COR-L47 (cell line): ENCODE measurements at places on chromosomes 12 and 14.
A peak's percentile ranks its signal among the peaks of the same experiment; 100 is the strongest.

GRCh38 chr12:27297566-27297965 lies 35.1 kb upstream of the BMAL2 start:
- no peak for DNase-seq

DNA sequence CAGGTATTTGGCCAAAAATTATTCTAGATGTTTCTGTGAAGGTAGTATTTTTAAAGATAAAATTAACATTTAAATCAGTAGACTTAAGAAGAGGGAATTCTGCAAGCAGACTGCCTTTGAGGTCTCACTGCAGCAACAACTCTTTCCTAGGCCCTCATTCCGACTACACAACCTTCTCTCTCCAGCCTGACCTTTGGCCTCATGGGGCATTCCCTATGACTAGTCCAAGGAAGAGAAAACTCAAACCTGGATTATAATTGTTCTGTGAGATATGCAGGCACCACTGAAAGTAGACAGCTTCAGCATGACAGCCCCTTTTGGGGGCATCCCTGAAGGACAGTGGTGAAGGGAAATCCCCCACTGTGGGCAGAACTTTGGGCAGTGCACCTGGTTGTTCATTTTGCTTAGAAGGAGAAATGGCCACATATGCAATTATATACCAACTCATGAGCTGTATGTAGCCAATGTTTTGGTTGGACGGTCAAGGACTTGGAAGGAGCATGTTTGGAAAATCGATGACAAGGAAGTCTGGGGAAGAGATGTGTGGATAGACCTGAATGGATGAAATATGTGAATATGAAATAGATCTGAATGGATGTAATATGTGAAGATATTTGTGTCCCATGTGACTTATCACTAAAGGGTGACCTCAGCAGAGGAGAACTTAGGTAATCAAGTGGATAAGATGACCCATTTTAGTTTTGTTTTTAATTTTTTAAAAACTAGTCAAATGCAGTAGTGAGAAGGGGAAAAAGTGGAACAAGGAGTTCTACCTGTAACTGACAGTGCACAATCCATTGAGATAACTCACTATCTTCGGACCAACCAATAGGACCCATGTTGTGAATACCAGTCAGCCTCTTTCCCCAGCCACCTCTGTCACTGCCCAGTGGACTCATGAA lies 233.3 kb upstream of the FOXN3 start:
- DNase-seq = no peak

GRCh38 chr14:92982956-92983355 lies 60.0 kb downstream of the CHGA start:
- no peak for DNase-seq

GRCh38 chr14:95071649-95072280 lies 85.6 kb downstream of the DICER1 start:
- DNase-seq = no peak

GRCh38 chr14:74552623-74553022 lies 59.1 kb downstream of the ISCA2 start:
- DNase-seq = no peak

DNA sequence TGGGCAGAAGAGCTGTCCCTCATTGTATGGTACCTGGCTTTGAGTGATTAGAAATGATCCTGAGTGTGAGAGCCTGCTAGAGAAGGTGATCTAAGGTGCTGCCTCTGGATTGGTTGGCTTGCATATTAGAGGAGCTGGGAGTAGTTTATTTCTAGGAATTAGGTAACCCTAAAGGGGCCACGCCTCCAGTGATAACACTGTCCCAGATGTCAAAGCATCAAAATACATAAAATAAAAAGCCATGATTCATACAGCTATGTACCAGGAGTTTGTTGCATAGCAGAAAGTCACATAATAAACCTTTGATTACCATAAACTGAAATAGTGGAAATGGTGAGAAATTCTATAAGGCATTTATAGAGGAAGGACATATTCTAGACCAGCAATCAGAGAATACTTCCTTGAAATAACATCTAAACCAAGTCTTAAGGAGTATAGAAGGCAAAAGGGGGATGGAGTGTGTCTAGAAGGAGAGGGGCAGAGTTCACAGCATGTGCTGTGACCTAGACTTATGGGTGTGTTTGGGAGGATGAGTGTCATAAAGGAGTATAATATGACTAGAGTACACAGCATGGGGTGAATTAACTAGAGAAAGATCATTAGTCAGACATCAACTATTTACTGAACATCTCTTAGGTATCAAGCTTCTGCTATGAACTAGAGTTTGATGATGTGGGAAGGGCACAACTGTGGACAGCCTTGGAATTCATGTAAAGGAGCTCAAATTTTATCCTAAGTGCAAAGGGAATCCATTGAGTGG lies 686.4 kb downstream of the GALC start:
- no peak for DNase-seq

GRCh38 chr12:5872745-5873144 lies 72.3 kb downstream of the ANO2 start:
- DNase-seq = no peak

DNA sequence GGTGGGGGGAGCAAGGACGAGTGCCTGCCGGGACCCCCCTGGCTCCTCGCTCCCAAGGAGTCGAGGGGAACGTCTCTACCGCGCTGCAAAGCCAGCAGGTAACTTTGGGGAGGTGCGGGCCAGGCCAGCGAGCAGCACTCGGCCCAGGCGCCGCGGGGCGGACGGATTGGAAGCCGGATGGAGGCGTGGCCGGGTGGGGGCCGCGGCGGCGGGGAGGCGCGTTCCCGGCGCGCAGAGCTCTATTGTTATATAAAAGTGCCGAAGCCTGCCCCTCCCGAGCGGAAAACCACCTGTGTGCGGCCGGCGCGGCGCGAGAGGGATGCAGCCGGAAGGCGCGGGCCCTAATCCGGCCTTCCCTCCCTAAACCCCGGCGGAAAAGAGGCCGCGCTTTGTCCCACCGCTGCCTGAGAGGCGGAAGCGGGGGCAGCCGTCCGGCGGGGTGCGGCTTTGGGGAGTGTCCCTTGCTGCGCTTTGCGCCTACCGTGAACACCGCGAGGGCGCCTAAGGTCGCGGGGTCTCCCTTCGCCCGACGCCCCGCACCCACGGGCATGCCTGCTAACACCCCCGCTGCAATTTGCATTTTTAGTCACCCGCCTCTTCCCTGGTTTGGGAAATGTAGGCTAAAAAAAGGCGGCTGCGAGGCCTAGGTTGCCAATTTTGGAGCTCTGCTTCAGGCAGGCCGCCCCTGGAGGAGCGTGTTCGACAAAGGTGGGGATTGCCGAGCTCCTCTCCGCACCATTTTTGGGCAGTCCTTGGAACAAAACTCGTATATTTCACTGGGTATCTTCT lies 1.7 kb upstream of the DUSP6 start:
- DNase-seq = peak; percentile 54

- DNase-seq = no peak
These were observed 30.0 kb downstream of the SH2B3 start for GRCh38 chr12:111435661-111436201.

DNA sequence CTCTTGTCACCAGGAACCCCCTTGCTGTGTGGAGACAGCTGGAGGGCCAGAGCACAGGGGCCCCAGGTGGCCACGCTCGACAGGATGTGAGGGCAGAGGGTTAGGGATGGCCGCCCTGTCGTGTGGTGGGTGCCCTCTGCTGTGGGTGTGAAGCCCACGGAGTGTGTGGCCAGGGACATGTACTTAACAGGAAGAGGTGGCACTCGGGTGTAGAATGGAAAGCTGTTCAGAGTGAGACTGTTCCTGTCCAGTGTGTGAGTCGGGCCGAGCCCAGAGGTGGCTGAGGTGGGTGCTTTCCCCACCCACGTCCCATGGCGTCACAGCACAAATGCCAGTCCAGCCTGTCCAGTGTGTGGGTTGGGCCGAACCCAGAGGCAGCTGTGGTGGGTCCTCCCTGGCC lies 47.1 kb downstream of the FBRSL1 start:
- no peak for DNase-seq

- DNase-seq = no peak
These were observed 15.9 kb downstream of the SYT10 start for GRCh38 chr12:33423706-33424105.

- DNase-seq = no peak
These were observed 448 bp downstream of the FBXL14 start for GRCh38 chr12:1594006-1594260.

GRCh38 chr12:93468008-93468371 lies 676 bp downstream of the MRPL42 start:
- DNase-seq = no peak

GRCh38 chr14:49420201-49420600 lies 166.0 kb downstream of the RPS29 start:
- no peak for DNase-seq

DNA sequence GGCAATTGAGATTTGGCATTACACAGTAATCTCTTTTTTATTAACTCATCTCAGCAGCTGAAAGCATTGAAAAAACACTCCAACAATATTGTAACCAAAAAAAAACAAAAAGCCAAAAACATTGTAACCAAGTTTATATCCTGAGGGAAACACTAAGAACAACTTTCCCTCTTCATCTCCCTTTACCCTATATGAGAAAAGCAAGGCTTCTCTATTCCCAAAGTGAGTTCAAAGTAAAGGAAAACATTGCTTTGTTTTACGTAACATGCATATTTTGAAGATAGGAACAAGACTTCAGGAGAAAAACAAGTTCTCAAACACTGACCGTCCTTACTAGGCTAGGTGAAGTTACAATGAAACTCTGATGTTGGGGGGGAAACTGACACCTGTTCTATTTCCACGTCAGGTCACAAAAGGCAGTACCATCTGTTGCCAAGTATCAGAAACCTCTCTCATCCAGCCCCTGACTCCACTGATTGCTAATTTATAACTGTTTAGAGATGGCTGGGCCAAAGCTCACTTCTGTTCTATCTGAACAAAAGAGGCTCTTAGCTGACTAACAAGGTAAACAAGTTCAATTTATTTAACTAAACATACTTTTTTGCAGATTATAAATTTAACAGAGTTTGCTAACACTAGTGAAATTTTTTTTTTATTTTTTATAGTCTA lies 67.9 kb upstream of the PLXNC1 start:
- DNase-seq = no peak
